ENCODE measurements at places on chromosomes 3 and 15.

GRCh38 chr3:17431004-17431403, 311.4 kb downstream of the TBC1D5 start:
- DNase-seq = no peak

DNA sequence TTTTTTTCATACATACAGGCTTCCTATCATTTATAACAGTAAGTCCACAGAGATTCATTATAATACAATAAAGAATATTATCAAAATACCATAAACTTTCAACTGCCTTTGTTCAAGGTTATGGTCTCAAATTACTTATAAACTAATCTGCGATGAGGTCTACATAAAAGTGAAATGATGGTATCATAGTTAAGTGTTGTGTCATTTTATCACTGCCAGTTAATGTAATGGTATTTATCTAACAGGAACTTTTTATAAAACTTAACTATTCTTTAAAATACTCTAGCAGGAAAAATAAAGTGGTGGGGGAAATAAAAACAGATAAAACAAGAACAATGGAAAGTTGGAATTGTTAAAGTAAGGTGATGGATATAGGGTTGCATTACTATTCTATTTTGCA, 153.1 kb downstream of the OSBPL10 start:
- DNase-seq = no peak

DNA sequence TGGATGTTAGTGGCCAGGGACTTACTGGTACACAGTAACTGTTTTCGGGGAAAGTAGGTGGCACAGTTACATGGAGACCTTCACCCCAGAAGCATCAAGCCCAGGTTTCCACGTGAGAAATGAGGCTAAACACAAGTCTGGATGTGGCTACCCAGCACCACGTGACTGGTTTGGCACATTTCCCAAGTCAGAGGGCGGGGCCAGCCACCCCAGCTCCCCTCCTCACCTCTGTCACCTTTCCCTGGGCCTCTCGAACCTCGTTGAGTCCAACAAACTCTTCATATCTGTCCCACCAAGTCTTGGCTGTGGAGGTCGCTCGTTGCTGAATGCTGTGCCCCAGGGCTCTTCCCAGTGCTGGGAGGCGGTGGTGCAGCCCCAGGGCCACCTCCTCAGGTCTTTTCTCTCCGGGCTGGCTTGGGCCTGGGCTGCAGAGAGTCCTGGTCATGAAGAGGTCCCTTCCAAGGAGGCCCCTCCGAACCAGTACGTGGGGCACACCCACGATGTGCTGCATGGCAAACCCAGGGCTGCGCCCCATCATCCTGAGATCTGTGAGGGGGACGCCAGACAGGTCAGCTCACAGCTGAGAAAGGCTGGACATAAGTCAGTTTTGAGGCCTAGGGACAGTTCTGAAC, 4.8 kb upstream of the PLXNB1 start:
- DNase-seq = no peak

DNA sequence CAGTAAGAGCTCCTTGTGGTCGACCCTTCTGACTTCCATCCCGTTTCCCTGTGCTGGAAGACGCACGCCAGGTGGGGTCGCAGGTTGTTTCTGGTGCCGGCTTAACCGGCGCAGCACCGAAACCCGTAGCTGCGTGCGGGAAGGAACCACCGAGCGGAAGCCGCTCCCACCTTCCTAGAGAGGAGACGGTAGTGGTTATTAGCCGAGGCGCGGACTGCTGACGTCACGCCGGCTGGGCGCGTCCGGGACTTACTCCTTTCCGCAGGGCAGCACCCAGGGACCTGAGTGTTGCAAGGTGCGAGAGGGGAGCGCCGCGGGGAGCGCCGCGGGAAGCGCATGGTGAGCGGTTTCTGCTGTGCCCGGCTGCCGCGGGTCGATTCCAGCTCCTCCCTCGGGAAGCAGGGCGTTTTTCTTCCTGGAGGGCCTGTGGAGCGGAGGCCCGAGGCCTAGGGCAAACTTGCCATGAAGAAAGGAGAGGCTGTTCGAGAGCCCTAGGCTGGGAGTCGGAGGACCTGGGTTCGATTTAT, at the start of gene ZNF501:
Gene ZNF501, plus strand, starts transcription at position 252 of the 527 bp plus-strand sequence. CDS start 4,787 bp downstream, outside the sequence.
- DNase-seq = peak; percentile 66
